ENCODE measurements at places on chromosomes 3 and 15. TPM values are rescaled to one million over a fixed set of nuclear protein-coding genes. Genes with fewer than 3 reads are reported as not detected.

GRCh38 chr15:52018244-52018643, 775 bp upstream of the MAPK6 start:
- DNase-seq: no peak

DNA sequence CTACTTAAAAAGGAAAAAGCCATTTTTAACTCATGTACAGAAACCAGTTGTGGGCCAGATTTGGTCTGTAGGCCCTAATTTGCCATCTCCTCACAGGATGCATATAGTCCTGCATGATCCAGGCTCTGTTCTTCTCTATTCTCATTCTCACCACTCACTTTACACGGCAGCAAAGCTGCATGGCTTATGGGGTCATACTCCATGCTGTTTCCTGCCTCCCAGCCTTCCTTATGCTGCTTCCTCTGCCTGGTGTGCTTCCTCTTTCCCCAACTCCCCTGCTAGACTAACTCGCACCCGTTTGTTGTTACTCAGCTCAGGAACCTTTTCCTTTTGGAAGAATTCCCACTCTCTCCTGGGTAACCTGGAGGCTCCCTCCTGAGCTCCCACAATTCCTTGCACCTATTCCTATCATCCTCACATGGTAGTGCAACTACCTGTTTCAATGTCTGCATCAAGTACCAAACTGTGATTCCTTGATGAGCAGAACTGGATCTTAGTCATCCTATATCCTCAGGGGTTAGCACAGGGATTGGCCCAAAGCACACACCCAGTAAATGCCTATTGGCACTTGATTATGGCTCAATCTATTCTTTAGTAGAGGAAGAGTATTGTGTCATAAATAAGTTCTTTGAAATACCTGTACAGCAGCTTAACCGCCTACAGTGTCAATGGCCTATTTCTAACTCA, 172.1 kb upstream of the MITF start:
- no peak for DNase-seq

DNA sequence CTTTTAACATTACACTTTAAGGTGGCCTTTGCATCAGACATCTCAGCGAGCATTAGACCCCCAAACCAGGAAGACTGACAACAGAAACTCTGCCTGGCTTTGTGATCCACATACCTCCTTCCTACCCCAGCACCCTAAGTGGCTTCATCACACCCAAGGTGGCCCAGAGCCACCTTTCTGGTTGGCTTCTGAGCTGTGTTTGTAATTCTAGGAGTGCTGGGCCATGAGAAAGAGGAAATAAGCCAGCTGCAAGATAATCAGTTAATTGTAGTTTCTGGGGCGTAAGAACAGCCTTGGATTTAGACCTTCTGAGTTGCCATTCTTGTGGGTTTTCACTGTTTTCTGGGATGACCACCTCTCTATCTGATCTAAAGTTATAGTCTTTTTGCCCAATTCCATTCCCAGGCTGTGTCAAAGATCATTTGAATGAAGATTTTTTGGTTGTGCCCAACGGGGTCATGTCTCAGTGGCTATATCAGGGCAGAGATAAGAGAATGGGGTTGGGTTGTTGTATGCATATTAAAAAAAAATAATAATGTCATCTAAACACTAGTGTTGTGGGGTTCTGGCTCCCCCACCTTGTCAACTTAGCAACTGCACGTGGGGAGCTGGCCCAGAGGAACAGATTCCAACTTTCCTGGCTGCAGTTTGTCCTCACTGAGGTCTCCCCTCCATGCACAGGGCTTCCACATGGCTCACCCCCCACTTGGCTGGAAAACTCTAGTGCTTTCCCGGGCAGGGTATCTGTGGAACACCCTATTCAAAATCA, 234.8 kb upstream of the WNT5A start:
- no peak for DNase-seq

DNA sequence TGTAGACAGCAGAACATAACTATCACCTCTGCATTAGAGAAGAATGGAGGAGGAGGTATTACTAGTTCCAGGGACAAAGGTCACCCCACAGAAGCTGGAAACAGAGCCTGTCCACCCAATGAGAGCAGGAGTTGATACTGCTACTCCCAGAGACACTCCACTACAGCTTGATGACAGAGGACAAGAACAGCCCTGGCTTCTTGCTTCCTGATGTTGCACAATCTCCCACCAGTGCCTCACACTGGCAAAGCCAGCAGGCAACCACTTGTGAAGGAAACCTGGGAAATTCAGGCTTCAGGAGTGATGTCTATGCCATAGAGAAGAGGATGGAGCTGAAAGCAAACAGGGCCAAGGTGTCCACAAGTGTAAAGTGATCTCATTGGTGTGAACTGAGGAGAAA, 78.0 kb upstream of the POU1F1 start:
- no peak for DNase-seq

GRCh38 chr3:184540777-184541681, 20.6 kb upstream of the EPHB3 start:
- peak; percentile 86 for DNase-seq

DNA sequence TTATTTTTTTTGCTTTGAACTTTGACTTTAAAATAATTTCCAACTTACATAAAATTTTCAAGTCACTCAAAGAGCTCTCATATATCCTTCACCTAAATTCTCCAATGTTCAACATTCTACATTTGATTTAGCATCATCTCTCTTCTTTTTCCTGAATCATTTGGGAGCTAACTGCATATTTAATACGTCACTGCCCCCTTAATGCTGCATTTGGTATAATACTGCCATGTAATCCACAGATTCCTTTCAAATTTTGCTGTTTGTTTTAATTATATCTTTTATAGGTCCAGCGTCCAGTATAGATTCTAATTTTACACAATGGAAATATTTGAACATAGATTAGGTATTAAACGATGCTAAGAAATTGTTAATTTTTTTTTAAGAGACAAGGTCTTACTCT, 2.3 kb upstream of the EIF2AK4 start:
- no peak for DNase-seq

DNA sequence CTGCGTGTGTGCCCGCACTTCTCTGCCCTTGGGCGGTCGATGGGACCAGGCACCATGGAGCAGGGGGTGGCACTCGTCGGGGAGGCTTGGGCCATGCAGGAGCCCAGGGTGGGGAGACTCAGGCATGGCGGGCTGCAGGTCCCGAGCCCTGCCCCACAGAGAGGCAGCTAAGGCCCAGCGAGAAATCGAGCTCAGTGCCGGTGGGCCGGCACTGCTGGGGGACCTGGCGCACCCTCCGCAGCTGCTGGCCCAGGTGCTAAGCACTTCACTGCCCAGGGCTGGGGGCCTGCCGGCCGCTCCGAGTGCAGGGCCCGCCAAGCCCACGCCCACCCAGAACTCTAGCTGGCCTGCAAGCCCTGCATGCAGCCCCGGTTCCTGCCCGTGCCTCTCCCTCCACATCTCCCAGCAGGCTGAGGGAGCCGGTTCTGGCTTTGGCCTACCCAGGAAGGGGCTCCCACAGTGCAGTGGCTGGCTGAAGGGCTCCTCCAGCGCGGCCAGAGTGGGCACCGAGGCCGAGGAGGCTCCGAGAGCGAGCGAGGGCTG, 553 bp upstream of the RTP4 start:
- DNase-seq: no peak

DNA sequence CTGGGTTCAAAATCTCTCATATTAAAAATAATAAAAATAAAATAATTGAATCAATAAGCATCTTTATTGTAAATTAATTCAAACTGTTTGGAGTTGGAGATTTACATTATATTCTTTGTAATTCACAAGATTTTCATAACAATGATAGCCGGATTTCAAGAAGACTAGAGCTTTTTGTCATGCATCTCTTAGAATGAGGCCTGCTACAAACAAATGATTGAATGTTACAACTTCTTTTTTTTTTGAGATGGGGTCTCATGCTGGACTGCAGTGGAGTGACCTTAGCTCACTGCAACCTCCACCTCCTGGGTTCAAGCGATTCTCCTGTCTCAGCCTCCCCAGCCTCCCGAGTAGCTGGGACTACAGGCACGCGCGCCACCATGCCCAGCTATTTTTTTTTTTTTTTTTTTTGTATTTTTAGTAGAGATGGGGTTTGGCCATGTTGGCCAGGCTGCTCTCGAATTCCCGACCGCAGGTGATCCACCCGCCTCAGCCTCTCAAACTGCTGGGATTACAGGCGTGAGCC, 3.5 kb downstream of the SLTM start:
- DNase-seq: no peak

DNA sequence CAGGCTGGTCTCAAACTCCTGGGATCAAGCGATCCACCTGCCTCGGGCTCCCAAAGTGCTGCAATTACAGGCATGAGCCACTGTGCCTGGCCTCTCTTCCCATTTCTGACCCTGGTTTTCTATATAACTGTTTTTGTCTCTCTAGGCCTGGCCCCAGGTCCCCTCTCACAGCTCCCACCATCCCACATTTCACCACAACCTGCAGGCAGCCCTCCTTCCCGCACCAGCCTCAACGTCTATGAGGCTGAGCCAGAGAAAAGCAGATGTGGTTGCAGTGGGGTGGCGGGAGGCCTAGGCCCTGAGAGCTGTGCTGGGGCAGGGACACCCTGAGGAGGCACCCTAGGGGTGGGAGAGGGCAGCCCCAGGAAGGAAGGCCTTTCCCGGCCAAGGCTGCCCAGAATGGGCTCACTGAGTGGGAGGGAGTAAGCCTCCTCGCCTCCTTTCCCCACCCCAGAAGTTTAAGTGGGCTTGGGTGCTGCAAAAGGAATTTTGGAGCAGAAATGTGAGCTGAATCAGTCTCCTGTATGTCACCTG, 99.7 kb downstream of the LSM3 start:
- DNase-seq: no peak

KLHL18 gene
- total RNA-seq: 32.3 TPM

TF gene
- 10.4 TPM for total RNA-seq

ARNT2 gene
- total RNA-seq: 3.0 TPM

CCR5 gene
- not detected for total RNA-seq

All from HCT116 (cell line).